SW 1271 (cell line): ENCODE measurements at places on chromosomes 5 and 9.

GRCh38 chr5:175230299-175230698 lies 213.7 kb downstream of the DRD1 start:
- no peak for DNase-seq

DNA sequence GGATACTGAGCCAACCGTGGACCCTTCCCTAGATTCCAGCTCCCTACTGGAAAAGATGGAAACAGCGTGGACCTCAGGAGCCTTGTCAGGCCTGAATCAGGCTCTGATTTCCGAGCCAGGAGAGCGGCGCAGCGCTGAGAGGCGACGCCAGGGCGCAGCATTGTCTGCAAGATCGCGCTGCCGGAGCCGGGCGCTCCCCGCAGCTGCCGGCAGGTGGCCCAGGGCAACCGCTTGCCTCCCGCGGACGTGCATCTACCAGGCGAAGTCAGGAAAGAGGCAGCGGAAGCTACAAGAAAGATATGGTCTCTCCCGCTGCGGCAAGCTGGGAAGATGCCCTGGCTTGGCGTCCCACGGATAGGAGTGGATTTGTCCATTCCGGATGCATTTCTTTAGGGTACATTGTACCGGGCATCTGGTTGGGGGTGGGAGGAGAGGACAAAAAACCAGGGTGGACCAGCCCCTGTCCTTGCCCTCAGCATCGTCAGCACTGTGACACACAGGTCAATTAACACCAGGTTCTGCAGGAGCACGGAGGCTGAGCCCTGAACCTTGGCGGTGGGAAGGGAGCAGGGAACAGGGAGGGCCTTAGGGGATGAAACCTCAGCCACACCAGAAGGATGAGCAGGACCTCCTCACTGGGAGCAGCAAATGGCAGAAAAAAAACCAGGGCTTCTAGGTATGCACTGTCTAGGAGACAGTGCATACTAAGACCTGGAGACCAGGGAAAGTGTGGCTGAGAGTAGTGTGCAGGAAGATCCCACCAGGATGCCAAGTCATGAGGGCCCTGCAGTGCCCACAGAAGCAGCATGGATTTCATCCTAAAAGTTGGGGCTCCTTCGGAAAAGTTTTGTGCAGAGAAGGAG lies 55.9 kb downstream of the SFXN1 start:
- peak; percentile 64 for DNase-seq

DNA sequence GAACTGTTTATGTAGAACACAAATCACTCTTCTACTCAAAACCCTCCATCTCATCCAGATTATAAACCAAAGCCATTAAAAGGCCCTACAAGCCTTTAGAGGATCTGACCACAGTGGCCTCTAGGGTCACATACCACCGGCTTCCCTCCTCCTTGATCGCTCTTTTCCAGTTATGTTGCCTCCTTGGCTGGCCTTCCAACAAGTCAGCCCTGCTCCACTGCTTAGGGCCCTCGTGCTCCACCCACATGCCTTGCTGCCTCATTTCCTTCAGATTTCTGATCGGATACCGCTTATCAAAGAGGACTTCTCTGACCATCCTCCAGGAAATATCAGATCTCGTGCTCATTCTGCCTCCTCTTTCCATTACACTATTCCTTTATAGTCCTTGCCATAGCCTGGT lies 139.4 kb upstream of the RAI14 start:
- DNase-seq, result no peak

DNA sequence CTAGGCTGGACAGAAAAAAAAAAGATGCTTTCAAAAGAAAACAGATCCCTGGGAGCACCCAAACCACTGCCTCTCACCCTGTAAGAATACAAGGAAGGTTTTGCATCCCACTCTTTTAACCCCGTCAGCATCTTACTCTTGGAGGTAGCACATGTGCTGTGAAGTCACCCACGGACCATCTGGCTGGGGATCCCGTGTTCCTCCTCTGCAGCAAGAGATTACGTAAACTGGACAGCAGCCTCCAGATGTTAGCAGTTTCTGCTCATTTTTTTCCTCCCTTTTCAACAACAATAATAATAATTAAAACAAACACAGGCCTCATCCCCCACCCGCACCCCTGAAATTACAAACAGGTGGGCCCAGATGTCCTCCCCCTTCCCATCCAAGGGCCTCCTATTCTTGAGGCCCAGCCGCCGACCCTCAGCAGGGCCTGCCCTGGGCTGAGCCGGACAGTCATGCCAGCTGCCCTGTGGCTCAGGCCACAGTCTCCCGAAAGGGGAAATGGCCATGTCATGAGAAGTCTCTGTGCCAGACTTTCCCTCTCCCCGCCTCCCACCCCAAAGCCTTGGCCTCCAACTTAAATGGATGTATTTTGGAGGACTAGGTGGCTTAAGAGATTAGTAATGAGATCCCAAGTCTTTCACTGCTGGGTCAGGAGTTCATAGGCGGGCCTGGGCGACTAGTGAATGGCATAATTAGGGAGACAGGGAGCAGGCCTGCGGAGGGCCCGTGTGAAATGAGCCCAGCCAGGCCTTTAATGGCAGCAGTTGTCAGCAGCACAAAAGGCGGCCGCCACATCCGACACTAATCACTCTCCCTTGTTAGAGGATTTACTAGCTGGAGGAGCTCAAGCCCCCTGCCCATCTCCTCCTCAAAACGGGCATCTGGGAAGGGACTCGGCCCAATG lies 165.1 kb downstream of the PAPPA start:
- no peak for DNase-seq

DNA sequence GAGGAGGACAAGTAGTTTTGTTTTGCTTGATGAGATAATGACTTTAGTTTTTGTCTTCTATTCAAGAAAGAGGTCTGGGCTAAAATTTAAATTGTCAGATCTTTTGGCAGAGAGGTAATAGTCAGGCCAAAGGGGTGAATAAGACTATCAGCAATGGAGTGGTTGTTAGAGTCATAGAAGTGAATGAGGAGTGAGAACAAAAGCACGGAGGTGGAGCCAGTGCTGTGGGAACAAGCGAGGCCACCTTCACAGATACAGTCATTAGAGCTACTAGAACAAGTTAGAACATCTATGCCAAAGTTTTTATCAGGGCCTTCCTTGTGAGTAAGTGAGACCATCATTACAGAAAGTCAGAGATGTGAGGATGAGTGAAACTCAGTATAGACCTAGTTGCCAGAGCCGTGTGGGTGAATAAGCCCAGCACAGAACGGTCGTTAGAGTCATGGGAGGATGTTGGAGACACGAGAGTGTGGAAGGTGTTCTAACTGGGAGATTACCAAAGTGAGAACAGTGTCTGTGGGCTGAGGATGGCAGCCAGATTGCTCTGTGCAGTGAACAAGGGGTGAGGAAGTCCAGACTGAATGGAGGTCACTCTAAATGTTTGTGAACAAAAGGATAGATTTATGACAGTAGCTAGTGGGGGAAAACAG lies 135.1 kb downstream of the RPS23 start:
- DNase-seq, result no peak

DNA sequence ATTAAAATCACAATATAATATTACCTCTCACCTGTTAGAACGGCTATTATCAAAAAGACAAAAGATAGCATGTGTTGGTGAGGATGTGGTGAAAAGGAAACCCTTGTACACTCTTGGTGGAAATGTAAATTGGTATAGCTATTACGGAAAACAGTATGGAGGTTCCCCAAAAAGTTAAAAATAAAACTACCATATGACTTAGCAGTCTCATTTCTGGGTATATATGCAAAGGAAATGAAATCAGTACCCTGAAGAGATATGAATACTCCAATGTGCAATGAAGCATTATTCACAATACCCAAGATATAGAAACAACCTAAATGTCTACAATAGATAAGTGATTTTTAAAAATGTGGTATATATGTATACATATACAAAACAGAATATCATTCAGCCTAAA lies 199.9 kb downstream of the SNX18 start:
- no peak for DNase-seq

DNA sequence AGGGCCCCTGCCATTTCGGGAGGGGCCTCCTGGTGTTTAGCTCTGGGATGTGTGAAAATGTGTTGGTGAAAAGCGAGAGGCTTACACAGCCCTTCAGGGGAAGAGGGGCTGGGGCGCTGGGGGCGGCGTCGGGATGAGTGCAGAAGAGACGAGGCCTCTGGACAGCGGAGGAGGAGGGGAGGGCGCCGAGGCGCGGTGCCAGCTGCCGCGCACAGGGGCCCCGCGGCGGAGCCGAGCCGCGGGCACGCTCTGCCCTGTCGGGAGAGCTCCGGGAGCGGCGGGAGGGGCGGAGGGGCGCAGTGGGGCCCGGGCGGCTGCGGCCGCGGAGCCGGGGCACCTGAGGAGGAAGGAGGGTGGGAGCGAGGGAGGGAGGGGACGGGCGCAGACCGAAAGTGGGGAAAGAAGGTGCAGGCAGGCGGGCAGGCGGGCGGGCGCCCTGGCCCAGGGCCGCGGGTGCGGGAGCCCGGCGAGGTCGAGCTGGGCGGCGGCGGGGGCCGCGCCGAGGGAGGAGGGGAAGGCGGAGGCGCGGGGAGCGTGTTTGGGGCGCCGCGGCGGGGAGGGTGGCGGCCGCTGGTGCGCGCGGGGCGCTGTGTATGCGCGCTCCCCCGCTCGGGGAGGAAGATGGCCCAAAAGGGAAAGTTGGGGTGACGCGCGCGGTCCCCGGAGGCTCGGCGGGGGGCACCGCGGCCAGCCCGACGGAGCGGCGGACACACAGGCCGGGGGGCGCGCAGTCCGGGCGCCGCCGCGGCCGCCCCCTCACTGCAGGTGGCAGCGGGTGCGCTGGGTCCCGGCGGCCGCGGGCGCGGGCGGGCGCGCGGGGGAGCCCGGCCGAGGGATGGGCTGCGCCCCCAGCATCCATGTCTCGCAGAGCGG lies at the start of gene PDE8B:
Gene PDE8B, plus strand, starts transcription at position 590 of the 873 bp plus-strand sequence. Its CDS starts 246 bp downstream, at position 836.
- DNase-seq, result no peak

GRCh38 chr5:139178589-139178917 lies 19.6 kb downstream of the SIL1 start:
- no peak for DNase-seq

GRCh38 chr5:83964271-83964670 lies 243.6 kb upstream of the HAPLN1 start:
- DNase-seq, result no peak

DNA sequence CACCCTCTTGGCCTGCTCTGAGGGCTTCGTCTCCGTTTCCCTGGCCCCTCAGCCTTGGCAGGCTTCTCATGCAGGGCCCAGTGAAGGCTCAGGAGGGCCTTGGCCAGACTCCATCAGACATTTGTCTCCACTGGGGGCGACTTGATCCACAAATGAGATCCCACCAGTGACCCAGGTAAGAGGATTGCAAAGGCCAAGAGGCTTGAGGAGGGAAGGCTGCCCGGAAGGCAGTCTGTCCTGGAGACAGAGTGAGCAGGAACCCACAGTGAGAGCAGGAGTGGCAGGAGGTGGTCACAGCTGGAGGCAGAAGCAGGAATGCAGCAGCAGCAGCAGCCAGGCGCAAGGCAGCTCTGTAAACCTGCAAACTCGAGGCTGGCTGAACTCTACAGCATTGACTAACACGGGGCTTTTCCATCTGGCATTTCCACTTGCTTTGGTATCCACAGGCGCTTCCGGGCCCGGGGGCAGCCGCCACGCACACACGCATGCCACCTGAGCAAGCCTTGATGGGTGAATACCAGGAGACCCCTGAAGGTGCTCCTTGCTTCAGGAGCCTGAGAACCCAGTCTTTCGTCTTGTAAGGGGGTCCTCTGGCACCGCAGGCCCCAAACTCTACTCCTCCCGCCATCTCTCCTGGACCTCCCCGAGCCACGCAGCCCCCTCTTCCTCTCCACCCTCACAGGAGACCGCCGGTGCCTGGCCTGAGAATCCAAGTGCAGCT lies 14.7 kb downstream of the MGAT1 start:
- no peak for DNase-seq

- DNase-seq, result peak; percentile 8
Observed at GRCh38 chr5:149264439-149265067, 7.1 kb upstream of the AFAP1L1 start.

GRCh38 chr5:132451387-132451786 lies 39.2 kb downstream of the IRF1 start:
- DNase-seq, result no peak

- no peak for DNase-seq
Observed at GRCh38 chr5:757931-758697, 26.4 kb downstream of the ZDHHC11B start.

DNA sequence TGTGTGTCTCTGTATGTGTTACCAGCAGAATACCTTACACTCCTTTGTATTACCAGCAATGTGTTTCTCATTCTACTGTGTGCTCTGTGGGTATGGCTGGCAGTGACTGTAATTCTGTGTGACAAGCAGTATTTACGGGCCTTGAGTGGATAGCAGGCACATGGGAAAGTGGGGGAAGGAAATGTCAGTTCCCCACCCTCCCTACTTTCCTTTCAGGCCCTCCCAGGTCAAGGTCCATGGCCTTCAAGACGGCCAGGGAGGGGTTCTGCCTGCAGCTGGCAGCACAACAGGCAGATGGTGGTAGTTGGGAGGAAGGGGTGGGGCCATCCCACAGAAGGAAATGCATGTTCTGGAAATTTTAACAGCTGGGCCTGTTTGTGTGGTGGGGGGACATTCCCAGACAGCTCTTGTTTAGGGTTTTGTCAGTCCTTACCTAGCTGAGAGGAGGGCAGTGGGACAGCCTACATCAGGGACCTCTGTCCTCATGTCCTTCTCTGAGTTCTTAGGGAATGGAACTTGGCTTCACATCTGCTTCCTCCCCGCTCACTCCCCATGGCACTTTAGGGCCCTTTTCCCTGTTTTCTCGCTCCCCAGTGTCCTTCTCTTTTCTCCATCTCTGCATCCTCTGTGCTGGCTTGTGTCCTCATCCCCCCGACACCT lies 14.6 kb upstream of the TNIP1 start:
- DNase-seq, result no peak

GRCh38 chr5:157915638-157916037 lies 56.7 kb upstream of the CLINT1 start:
- DNase-seq, result no peak

DNA sequence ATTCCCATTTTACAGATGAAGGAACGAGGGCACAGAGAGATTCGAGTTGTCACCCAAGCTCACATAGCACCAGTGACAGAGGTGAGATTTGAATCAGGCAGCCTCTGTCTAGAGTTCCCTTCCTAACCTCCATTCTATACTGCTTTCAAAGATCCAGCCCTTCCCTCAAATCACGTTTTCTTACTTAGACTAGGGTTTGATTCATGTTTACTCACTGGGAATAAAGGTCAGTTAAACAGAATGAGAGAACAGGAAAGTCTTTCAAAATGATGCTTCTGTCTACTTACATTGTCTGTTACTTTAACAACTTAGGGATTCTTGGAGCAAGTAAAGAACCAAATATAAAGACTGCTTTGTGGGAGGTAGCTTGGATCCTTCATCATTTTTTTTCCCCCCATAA lies 40.0 kb downstream of the ZFAND5 start:
- no peak for DNase-seq

DNA sequence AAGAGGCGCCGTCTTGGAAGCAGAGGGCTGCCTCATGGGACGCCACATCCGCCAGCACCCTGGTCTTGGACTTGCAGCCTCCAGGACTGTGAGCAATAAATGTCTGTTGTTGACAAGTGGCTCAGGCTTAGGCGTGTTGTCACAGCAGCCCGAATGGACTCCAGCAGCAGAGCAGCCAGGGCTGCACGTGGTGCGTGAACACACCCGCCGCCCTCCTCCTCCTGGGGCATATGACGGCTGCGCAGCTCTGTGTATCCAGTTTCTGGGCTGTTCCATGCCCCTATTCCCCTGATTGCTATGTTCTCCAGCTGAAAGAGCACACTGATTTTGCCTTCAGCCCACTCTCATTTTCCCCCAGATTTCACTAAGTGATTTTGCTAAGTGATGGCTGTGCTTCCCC lies 36.0 kb upstream of the CLPTM1L start:
- DNase-seq, result no peak

- DNase-seq, result no peak
Observed at GRCh38 chr5:168802337-168802736, 223.2 kb upstream of the PANK3 start.

- no peak for DNase-seq
Observed at GRCh38 chr9:121226175-121226574, 24.5 kb upstream of the RAB14 start.

- no peak for DNase-seq
Observed at GRCh38 chr5:41869151-41869723, 988 bp downstream of the OXCT1 start.

GRCh38 chr9:109733690-109734089 lies 46.3 kb upstream of the PALM2AKAP2 start:
- no peak for DNase-seq
